ENCODE measurements at places on chromosomes 1 and 21.

GRCh38 chr1:64472040-64472376 is 2.1 kb downstream of the CACHD1 start:
- no peak for DNase-seq

- no peak for DNase-seq
Observed at GRCh38 chr1:114522264-114522575, 11.2 kb upstream of the TRIM33 start.

DNA sequence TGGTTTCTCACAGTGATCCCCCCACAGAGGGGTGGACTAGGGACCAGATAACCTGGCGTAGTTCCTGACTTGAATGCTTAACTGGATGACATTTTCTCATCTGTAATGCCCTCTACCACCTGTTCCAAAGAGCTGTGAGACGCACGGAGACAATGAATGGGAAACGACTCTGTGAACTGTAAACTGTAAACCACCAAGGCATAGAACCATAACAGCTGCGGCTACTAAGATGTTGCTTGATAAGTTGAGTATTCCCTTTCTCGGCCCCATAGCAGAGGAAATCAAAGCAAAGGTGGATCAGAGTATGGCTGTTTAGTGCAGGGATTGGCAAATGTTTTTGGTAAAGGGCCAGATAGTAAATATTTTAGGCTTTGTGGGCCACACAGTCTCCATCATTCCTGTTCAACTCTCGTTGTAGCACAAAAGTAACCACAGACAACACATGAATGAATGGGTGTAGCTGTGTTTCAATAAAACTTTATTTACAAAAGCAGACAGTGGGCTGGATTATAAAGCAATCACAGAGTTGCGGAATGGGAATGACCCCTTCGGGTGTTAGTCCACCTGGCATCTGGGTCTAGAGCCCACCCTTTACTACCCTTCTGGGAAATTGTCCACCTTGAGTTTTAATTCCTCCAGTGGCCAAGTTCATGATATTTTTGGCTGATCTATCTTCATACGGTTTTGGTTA is 315.2 kb downstream of the RPS6KC1 start:
- DNase-seq, result no peak

DNA sequence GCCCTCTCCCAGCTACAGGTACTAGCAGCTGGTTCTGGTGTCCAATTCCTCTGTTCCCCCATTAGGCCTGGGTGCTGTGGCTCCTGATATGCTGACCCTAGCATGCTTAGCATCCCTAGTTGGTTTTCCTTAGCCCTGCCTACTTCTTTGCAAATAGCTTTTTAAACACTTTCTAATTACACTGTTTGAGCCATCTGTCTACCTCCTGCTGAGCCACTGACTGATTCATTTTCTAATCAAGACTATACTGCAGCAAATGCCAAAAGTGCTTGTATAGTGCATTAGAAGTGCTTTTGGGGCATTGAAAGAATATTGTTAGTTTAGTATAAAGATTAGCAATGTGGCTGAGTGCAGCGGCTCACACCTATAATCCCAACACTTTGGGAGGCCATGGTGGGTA is 36.3 kb downstream of the ERICH3 start:
- no peak for DNase-seq

DNA sequence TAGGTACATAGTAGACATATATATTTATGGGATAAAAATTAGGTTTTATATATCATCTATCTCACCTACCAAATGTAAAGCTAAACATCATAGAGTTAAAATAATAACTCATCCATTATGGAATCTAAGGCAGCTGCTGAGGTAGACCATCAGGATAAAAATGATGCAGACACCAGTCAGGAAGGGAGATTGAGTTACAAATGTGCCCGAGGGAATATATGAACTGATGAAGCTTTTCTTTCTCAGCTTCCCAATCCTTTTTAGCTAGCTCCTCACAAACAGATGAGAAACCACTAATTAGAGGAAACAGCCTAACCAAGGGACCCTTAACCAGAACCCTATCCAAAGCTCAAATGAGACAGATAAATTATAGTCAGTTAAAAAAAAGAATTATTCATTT is 20.9 kb downstream of the TTLL7 start:
- DNase-seq, result no peak

DNA sequence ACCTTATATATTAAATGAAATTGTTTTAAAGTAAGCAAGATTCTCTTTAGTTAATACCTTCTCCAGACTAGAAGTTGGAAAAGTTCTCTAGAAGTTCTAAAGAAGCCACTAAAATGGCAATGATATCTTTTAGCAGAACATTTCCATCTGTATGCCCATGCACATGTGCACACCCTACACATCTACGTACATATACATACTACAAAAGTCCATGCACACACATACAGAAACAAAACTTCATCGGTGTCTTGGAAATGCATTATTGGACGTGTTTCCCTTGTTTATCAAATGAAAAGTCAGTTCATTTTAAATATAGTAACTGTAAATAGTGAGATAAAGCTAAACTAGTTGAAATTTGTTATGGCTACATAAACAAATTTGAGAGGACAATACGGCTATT is 114.4 kb downstream of the KCNT2 start:
- no peak for DNase-seq

DNA sequence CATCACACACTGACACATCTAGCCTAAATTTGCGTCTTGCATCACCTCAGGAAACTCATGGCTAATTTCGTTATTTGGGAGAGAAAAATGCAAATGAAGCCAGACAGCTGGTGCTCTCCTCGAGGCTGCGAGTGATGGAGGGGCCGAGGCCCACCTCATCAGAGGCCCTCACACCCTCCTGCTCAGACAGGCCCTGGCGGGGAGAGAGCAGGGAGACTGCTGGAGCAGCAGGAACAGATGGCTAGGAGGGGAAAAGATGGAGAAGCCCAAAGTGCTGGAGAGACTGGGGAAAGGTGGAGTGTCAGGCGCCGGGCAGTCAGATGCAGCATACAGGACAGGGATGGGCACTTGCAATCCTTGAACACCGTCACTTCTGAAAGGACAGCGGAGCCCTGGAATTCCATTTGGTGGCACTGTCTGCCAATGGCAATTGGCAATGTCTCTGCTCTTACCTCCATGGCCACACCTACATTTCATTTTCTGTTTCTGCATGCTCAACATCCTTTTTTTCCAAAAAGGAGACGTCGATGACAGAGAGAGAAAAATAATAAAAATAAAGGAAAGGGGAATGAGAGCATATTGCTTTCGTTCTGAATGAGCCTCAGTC is 286.2 kb downstream of the SPATA17 start:
- DNase-seq, result no peak

GRCh38 chr21:35504277-35504676 is 455.2 kb upstream of the RUNX1 start:
- DNase-seq, result no peak

- DNase-seq, result no peak
Observed at GRCh38 chr1:170309389-170310013, 163.7 kb downstream of the NTMT2 start.

- DNase-seq, result no peak
Observed at GRCh38 chr1:30678209-30678608, 45.2 kb downstream of the MATN1 start.

- DNase-seq, result no peak
Observed at GRCh38 chr1:22449636-22450035, 2.0 kb upstream of the ZBTB40 start.

GRCh38 chr1:228371741-228372182 is 34.9 kb downstream of the TRIM11 start:
- DNase-seq, result no peak

GRCh38 chr1:204196068-204196795 is at the start of gene KISS1:
TSS of gene KISS1 (minus strand) at chr1:204196491. CDS start at chr1:204192876, 3,615 bp downstream.
- DNase-seq, result no peak

DNA sequence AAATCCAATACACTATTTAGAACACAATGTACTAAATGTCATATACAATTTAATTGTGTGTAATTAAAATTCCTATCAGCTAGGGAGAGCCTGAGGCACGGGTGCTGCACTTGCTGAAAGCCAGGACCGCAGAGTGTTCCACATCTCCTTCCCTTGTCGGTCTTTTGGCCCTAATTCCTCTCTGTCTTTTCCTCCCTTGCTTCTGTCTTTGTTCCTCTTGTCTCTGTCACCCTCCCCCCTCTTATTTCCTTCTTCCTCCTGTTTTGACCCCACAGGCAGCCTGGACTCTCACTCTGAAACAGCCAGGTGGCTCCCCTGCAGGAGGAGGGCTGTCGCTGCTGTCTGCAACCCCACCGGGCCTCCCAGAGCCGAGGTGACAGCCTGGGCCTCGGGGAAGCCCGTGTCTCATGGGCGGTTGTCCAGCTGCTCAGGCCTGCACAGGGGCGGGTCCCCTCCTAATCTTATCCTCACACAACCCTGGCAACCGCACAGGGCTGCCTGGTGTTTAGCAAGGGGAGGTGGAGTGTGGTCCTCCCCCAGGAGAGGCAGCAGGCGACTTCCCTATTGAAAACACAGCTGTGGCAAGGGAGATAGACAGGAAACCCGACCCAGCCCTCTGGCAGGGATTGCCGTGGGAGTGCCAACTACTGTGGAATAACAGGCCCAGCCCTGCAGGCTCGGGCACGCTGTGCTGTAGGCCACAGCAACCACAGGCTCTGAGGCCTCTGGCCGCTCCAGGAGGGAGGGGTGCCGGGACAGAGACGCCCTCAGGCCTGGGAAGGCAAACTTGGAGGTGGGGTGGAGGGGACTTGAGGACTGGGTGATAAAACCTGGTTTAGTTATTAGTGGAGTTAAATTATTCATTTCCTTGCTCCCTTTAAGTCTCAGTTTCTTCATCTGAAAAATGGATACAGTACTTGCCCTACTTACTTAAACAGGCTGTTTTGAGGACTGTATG is 68.8 kb upstream of the WDR26 start:
- DNase-seq, result no peak

GRCh38 chr1:32761936-32762335 is 55.2 kb downstream of the YARS1 start:
- no peak for DNase-seq

GRCh38 chr1:110605901-110606656 is at the start of gene KCNA2:
TSS of gene KCNA2 (minus strand) at chr1:110606358. CDS start at chr1:110604782, 1,576 bp downstream.
- DNase-seq, result no peak

GRCh38 chr1:91346824-91347223 is 57.8 kb downstream of the HFM1 start:
- DNase-seq, result no peak

GRCh38 chr1:237111807-237112206 is 69.8 kb downstream of the RYR2 start:
- no peak for DNase-seq

- no peak for DNase-seq
Observed at GRCh38 chr21:32240851-32241687, 37.8 kb downstream of the MIS18A start.

GRCh38 chr1:160520582-160520981 is 2.5 kb downstream of the SLAMF6 start:
- DNase-seq, result no peak

DNA sequence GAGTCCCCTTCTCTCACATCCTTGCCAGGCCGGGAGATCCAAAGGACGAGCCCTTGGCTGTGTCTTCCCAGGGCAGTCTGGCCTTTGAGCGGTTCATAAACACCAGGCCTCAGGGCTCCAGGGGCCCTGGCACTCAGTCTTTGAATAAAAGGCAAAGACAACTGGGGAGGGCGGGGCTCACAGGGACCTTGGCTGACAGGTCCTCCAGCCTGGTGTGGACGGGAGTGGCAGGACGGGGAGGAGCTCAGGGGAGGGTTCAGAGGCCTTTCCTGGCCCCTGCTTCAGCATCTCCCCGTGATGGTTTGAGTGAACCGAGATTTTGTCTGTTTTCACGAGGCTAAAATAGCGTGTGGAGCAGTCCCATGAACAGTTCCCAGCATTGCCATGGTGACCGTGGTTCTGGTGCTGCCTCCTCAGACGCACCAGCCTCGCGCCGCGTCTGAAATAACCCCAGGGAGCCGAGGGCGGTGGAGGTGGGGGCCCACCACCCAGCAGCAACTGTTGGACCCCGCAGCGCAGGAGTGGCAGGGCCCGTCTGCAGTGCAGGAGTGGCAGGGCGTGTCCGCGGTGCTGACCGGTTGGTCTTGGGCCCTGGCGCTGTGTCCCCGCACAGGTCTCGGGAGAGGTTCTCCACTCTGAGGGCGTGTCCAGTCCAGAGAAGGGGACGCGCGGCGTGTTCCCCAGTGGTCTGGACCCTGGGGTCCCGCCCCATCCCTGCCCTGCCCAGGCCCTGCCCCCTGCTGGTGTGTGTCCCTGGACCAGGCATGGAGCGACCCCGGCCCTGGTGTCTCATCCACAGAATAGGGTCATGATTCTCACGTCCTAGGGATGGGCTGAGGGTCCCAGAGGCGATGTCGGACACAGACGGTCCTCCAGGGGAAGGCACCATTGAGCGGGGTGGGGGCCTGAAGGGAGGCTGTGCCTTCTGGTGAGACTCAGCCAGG is 7.1 kb upstream of the PRKCZ start:
- DNase-seq, result no peak

DNA sequence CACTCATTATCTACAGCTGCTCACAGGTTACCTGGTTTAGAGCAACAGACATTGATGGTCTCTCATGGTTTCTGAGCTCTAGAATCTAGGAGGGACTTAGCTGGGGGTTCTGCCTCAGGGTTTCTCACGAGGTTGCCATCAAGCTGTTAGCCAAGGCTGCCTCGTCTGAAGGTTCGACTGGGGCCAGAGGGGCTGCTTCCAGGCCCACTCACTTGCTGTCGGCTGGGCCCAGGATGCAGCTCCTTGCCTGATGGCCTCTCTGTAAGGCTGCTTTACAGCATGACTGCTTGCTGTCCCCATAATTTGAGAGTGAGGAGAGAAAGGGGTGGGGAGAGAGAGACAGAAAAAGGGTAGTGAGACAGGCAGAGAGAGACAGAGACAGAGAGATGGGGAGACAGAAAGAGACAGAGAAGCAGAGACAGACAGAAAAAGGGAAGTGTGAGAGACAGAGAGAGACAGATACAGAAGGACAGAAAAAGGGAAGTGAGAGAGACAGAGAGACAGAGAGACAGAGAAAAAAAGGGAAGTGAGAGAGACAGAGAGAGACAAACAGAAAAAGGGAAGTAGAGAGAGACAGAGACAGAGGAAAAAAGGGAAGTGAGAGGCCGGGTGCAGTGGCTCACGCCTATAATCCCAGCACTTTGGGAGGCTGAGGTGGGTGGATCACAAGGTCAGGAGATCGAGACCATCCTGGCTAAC is 106.8 kb upstream of the C1orf174 start:
- DNase-seq, result no peak

- no peak for DNase-seq
Observed at GRCh38 chr1:44650159-44650831, 24.0 kb downstream of the TMEM53 start.

GRCh38 chr1:209657918-209658317 is 5.7 kb upstream of the LAMB3 start:
- DNase-seq, result no peak

DNA sequence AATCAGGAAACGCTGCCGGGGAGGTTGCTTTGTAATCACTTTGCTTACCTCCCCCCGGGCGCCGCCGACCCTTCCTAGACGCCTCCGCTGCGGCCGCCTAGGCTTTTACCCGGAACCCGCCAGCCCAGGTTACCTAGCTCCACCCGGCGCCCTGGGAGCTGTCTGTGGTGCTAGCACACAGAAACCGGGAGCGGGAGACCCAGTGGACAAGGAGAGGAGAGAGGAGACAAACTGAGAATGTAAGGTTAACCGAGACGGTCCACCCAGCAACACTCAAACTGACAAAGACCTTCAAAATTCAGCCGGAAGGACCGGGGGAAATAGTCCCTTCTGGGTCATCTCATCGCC is 9.8 kb downstream of the BARHL2 start:
- DNase-seq, result no peak

- DNase-seq, result no peak
Observed at GRCh38 chr1:164692420-164692819, 133.4 kb downstream of the PBX1 start.

- DNase-seq, result no peak
Observed at GRCh38 chr1:51664421-51665240, 47.7 kb downstream of the OSBPL9 start.
